ENCODE measurements at places on chromosomes 6 and 20.

DNA sequence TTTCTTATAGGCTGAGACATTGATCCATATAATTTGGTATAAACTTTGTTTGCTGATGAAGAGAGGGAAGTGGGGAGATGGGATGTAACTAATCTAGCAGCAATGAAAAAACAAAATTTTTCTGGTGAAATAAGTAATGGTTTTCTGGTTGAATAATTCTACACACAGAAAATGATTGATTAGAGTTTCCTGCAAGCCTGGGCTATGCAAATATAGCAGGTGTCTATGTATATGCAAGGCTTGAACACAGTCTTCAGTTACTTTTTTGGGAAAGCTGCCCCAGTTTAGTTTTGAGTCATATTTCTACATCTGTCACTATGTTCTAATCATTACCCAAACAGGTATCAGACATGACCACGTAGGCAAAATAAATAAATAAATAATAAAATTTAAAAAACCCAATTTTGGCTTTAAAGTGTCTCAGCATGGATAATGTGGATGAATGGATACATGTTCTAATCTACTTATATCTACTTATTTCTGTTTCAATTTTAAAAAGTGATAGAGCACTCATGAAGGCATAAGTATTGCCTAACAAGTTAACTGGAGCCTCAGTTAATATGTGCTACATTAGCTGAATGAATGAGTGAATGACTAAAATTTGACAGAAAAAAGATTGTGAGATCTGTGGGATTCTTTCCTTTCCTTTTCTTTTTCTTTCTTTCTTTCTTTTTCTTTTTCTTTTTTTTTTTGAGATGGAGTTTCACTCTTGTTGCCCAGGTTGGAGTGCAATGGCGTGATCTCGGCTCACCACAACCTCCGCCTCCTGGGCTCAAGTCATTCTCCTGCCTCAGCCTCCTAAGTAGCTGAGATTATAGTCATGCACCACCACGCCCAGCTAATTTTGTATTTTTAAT lies 37.2 kb upstream of the TFB1M start:
- no peaks in the 10 kb centered on the region for H3K4me1 ChIP-seq
- no peak for DNase-seq
- no peak overlapping the region for H3K4me3 ChIP-seq
- H3K36me3 ChIP-seq, result no peaks in the 10 kb centered on the region

- H3K4me1 ChIP-seq, result peaks cover 16% of the 10 kb centered on the region
- peak; percentile 50 for DNase-seq
- no peak overlapping the region for H3K27ac ChIP-seq
- peak overlapping the region; percentile 82 for H3K4me3 ChIP-seq
Measured at GRCh38 chr20:36540551-36541211, 638 bp upstream of the MYL9 start.

DNA sequence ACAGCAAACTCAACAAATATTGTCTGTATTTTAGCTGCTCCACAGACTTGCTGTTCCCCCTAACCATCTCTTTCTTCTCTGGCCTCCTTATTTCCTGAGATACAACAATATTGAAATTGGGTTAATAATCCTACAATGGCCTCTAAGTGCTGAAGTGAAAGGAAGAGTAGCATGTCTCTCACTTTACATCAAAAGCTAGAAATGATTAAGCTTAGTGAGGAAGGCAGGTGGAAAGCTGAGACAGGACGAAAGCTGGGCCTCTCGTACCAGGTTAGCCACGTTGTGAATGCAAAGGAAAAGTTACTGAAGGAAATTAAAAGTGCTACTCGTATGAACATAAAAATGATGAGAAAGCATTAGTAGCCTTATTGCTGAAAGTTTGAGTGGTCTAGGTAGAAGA lies 63.8 kb downstream of the ELOVL5 start:
- peaks cover 4% of the 10 kb centered on the region for H3K36me3 ChIP-seq
- H3K4me1 ChIP-seq, result no peaks in the 10 kb centered on the region
- no peak overlapping the region for H3K4me3 ChIP-seq
- H3K27ac ChIP-seq, result no peak overlapping the region

DNA sequence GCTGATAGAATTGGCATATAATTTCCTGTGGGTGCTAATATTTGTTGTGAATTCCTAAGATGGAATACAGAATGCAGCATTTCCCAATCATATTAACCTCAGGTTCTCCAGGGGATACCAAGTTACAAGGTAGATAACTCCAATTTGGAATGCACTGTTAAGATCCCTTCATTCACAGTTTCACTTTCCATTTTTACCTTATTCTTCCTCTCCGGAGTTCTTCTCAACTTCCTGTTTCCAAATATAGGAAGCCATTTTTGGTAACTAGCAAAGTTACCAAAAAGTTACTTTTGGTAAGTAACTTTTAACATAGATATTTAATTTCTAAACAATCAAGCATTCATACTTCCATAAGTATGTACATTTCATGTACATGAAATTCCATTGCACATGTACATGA lies 63.5 kb upstream of the PHACTR2 start:
- no peak overlapping the region for H3K27ac ChIP-seq
- H3K4me3 ChIP-seq, result no peak overlapping the region
- no peaks in the 10 kb centered on the region for H3K4me1 ChIP-seq

DNA sequence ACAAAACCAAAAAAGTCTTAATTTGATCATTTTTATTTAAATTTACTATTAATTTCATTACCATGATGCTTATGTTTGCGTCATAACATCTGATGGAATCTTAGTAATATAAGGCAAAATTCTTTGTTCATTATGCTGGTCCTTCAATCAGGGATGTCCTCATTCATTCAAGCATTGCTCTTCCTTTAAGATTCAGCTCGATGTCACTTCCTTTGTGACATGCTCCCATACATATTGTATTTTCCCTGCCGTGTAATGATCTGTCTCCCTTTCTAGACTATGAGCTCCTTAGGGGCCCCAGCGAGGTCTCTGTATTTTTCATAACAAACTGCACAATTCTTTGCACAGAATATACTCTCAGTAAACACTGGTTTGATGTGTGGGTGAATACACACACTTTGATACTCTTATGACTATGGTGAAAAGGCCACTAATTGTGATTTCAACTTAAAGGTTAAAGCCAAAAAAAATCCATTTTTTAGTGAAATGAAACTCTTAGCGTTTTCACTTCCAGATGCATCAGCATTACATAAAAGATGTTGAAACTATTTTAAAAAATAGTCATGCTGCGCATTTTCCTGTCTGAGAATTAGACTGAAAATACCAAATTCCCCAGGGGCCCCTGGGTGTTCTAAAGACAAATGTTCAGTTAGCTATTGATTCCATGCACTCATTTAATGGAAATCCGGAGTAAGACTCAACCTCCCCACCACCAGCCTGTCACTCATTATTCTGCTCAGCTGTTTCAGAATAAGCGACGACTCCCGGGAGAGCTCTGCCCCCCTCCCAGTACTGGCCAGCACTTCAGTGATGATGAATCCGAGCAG lies 169.7 kb downstream of the ATXN1 start:
- no peak overlapping the region for H3K4me3 ChIP-seq
- H3K36me3 ChIP-seq, result no peaks in the 10 kb centered on the region
- DNase-seq, result no peak
- H3K4me1 ChIP-seq, result peaks cover under 1% of the 10 kb centered on the region

DNA sequence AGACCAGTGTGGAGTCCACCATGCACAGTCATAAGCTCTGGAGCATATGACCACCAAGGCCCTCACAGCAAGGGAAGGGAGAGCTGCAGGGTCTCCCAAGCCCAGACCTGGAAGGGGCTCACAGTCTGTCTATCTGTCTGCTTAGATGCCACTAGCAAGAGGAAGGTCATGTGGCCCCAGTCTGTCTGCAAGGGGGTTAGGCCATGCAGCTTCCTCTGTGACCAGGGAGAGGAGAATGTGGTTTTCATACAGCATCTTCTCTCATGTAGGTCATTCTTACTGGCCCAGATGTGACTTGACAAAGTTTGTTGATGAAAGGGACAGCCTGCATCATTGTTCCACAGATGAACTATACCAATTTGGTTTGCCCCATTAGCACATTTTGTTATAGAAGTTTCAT lies 260.8 kb downstream of the FARS2 start:
- DNase-seq, result no peak
- H3K4me3 ChIP-seq, result no peak overlapping the region
- no peak overlapping the region for H3K27ac ChIP-seq

All from GM23338 (cell line).